Esophagus mucosa (tissue), 1 donor: ENCODE measurements at places on chromosomes 11 and 22.

DNA sequence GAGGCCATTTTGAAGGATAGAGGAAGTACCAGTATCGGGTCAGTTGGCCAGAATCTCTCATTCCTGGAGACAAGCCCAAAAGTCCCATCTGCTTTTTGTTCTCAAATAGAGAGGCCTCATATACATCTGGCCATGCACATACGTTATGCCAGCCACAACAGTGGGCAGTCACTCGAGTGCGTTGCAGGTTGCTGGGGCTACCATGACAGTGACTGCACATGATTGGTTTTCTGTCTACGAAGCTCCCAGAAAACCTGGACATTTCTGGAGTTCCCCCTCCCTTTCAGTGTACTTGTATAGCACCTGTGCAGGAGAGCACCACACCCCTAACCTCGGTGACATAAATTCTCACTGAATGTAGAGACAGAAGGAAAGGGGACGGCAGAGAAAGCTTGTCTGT lies 62.1 kb downstream of the C22orf31 start:
- no peak for ATAC-seq

- ATAC-seq = no peak
These were observed 5.9 kb upstream of the C11orf91 start for GRCh38 chr11:33706546-33706945.

DNA sequence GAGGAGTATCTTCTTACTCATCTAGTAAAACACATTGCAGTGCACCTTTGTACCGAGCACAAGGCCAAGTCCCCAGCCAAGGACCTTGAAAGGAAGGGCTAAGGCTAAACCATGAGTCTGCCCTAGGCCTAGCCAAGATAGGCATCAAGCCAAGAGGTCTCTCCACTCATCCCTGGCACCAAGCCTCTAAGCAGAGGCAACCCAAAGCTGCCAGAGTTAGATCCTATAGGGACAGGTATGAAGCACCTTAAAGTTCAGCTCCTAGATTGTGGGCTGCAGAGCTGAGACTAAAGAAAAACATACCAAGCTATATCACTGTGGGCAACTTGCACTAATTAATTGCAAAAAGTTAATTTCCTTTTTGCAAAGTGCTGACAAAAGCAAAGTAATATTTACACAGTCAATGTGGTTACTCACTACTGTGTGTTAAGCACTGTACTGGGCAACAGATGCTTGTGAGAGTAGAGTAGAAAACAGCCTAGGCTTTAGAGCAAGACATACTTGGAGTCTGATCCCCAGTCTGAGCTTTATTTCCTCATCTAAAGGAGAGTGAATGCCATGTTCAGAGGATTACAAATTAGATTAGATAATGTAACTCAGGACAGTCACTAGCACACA lies 7.2 kb downstream of the COA4 start:
- peak; percentile 25 for ATAC-seq

GRCh38 chr11:75496305-75496752 lies 29.4 kb downstream of the GDPD5 start:
- ATAC-seq = no peak

- ATAC-seq = no peak
These were observed 766.4 kb downstream of the FAM181B start for GRCh38 chr11:81967242-81967641.

- peak; percentile 23 for ATAC-seq
These were observed 463 bp upstream of the PTPMT1 start for GRCh38 chr11:47564933-47565339.

DNA sequence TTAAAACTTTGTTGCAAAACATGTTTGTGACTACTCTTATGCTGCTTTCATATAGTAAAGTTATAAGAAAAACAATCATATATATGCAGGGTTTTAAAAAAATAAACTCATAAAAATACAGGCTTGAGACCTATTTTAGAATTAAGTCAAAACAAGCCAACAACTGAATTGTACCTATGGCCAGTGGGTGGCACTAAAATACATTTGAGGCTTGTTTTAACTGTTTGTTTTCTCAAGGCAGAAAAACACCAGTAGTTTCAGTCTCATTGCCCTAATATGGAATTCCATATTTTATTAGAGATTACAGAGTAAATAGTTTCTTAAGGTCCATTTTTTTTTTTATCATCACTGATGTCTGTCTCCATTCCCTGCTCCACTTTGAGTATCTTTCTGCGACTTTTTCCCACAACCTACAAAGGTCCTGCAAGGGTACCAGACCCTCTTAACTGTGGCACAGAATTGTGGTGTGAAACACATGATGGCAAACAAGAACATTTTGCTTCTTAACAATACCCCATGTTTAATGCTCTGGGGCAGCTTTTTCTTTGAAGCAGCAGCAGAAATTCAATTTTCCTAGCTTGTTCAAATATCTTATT lies 8.5 kb upstream of the CCDC89 start:
- no peak for ATAC-seq

GRCh38 chr22:36817525-36817848 lies 652 bp upstream of the PVALB start:
- ATAC-seq = no peak

- no peak for ATAC-seq
These were observed 70.2 kb downstream of the NELL1 start for GRCh38 chr11:20739577-20739976.

GRCh38 chr11:15213471-15214231 lies 98.9 kb downstream of the INSC start:
- ATAC-seq = peak; percentile 87

GRCh38 chr11:75853971-75854370 lies 39.0 kb downstream of the UVRAG start:
- ATAC-seq = peak; percentile 96

DNA sequence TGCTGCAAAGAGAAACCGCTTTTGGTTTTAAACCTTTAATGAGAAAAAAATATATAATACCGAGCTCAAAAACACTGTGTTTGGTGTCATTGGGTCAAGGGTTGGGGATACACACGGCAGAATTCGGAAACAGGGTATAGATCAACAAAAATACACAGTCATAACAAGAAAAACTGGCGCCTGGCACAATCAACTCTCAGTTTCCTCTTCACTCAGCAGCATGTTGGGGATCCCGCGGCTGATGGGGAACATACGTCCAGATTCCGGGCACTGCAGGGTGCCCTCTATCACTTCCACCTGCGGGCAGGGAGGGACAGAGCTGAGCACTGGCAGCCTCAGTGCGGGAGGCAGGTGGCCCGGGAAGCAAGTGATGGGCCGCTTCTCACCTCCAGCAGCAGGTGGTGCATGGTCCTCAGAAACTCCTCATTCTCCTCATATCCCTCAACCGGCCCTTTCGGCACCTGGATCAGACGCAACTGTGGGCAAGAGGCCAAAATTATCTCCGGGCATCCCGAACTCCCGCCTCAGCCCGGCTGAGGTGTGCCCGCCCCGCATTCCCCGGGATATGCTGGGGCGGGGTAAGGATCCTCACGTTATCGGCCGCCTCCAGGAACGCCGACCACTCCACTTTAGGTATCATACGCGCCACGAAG lies 561 bp downstream of the TRMT112 start:
- peak; percentile 14 for ATAC-seq

- ATAC-seq = no peak
These were observed 11.5 kb downstream of the KRTAP5-5 start for GRCh38 chr11:1641096-1641495.

DNA sequence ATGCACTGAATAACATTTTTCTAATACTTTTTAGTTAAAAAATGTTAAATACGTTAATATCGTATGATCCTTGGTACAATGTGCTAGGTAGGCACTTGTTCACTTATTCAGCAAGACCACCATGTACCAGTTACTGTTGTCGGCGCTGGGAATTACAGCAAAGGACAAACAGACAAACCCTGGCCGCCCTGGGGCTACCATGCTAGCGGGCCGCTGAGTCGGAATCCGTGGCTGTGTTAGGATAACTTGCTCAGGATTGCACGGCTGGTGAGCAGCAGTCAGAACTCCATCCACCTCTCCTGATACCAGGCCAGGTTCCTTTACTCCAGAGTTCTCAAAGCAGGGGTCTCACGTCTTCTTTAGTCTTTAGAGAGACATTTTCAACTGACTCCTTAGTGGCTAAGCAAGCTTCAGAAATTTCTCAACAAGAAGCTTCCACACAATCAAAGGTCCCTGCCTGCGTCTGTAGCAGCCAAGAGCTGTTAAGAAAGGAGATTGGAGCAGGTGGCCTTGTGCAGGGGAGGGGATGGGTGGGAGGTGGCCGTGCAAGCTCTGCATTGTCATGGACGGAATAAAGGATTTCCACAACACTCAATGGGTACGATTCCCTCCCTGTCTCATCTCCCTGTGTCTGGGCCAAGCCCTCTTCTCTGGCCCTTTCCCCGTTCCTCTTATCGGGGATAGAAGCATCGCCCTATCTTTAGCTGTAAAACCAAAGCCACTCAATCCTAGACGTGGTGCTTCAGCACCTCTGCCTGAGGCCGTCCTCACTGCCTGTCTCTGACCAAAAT lies 39.8 kb upstream of the NNMT start:
- no peak for ATAC-seq

- ATAC-seq = peak; percentile 7
These were observed 827 bp upstream of the TNNT3 start for GRCh38 chr11:1918436-1919315.

DNA sequence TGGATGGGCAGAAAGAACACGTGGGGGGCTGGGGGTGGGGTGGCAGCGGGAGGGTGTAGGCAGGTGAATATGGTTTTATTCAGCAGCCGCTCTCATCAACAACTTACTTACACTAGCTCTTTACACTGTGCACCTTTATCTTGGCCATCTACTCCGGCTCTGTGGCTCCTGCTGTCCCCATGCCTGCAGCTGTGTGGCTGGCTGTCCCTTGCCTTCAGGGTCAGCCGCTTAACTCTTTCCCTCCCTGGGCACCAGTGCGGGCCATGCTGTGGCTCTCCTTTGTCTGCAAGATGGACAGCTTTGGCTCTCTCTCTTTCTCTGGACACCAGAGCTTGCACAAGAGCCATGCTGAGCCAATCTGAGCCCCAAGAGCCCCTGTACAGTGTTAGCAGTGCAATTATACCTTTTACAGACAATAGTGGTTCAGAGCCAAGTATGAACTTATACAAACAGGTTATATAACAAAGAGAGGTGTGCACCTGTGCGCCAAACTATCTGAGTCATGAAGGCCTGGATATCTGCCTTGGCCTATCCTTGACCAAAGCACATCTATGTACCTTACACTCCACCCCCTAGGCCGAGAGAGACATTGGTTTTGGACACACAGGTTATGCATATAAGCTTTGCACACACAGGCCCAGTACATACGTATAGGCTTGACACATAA lies 94.3 kb upstream of the CTSC start:
- ATAC-seq = peak; percentile 97

- peak; percentile 2 for ATAC-seq
These were observed 614 bp downstream of the SELENOM start for GRCh38 chr22:31106731-31107177.

DNA sequence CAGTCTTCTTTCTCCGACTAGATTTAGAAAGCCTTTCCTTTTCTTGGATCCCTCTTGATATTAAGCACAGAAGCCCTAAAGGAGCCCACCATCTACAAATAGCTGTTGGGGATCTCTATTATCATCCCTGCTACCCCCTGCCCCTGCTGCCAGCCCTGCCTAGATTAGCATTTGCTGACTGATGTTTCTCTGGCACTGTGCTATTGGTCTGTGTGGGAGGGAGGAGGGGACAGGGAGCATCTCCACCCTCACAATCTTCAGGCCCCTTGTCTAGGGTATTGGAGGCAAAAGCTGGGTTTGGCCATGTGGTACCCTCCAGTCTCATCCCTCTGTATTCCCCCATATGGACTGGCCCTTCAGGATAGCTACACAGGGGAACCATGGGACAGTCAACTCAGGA lies 6.2 kb downstream of the USH1C start:
- ATAC-seq = no peak

GRCh38 chr11:119729951-119730613 lies 1.1 kb upstream of the NECTIN1 start:
- peak; percentile 24 for ATAC-seq

DNA sequence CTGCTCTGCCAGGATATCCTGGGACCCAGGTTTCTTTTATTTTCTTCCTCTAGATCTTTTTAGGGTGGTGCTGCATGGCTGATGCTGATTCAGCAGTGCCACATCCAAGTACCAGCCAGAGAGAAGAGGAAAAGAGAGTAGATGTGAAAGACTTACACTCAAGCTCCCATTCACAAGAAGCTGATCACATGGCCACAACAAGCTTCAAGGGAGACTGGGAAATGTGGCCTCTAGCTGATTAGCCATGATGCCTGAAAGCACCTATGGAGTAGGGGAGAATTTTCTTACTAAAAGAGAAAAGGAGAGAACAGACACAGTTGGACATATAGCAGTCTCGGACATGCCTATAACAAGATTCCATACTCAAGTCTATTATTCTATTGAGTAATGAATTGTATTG lies 34.4 kb upstream of the FJX1 start:
- no peak for ATAC-seq

GRCh38 chr11:47918882-47919495 lies 61.4 kb upstream of the PTPRJ start:
- ATAC-seq = no peak

DNA sequence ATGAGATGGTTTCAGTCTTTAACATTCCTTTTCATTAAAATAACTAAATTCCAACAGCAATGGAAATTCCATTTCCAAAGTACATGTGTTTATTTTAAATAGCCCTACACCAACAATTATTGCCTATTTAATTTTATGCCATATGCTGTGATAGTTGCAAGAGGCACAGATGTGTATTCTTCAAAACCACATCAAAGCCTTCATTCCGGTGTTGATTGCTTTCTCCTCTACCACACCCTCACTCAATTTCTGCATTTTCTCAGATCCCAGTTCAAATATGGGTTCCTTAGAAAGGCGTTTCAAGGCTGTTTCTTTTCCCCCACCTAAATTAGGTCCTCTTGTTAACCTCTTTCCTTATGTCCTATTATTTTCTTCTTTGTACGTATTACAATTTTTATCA lies 6.0 kb upstream of the HSD17B12 start:
- no peak for ATAC-seq

GRCh38 chr11:77125191-77125590 lies 2.9 kb upstream of the MYO7A start:
- ATAC-seq = no peak

DNA sequence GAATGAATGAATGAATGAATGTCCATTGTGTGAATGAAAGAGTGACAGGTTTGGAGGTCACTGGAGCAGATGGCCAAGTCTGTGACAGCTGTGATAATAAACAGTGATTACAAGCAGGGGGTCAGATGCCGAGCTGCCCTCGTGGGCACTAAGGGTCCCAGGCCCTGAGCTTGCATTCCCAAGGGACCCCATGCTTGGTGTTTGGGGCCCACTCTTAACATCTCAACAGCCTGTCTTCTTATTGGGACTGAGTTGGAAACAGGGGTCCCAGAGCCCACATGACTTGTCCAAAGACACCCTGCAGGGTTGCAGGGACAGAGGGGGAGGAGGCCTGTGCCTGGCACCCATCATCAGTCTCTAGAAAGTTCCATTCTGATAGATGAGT lies 12.0 kb upstream of the ANO1 start:
- no peak for ATAC-seq

DNA sequence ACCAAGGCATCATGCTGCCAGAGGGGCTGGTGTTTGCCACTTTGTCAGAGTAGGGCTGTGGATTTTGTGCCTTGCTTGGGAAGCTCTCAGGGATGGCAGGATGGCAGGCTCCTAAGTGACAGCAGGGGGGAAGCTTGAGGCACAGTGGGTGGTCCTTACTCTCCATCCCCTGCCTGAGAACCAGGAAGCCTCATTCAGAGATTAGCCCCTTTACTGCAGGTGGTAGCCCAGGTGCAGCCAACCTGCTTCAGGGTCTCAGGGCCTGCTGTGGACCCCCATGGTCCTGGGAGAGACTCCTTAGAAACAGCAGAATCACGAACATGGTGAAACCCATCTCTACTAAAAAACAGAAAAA lies 8.9 kb upstream of the ST3GAL4 start:
- ATAC-seq = no peak
